ENCODE measurements at places on chromosomes 2 and 18.
A peak's percentile ranks its signal among the peaks of the same experiment; 100 is the strongest.

DNA sequence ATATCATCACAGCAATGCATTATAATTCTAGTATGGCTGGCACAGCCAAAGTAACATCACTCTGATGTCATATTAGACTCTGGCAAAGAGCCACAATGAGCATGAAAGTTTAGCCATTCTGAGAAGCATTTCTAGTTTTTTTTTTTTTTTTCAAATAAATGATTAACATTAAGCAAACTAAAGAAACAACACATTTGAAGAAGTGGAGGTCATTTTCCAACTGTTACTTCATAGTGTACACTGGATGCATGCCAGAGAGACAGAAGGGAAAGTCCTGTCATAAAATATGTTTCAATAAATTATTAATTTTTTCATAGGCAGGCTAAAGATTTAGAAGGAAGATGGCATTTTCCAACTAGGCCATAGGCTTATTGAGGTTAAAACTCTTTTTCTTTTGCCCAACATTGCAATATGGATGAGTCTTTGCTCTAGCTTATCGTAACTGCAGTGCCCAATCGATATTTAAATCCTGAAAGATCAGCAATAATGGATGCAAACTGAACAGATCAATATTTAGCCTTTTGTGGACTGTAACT lies 1630.4 kb upstream of the ACVR2A start:
- no peak for DNase-seq

DNA sequence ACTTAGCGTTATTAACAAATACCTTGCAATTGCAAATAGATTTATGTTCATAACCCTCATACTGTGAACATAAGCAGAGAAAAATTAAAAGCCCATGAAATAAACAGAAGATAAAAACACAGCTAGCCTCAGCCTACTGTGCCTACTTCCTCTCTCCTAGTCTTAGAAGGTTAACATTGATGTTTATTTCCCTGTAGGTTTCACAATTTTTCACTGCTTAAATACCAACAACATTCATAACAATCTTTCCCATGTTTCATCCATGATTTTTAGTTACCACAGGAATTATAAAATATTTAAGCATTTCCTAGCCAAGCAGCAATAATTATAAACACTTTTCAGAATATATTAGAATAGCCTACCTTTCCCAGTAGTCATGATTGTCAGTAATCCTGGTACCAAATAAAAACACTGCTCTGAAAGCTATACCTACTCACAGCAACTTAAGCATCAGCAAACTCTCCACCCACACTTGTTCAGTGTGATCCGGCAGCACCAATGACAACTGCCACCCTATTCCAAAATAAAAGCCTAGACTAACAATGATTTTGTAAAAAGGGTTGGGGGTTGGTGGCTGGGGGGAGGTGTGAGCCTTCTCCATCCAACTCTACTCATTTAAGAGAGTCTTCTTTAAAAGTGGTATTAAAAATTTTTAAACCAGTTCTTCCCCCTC lies 40.6 kb upstream of the RNU4ATAC start:
- DNase-seq: no peak

- DNase-seq: peak; percentile 1
Observed at GRCh38 chr18:52348209-52348608, 8.2 kb downstream of the DCC start.

- no peak for DNase-seq
Observed at GRCh38 chr2:108193251-108193650, 46.5 kb upstream of the SULT1C3 start.

- DNase-seq: no peak
Observed at GRCh38 chr2:110807522-110807921, 75.1 kb downstream of the ACOXL start.

DNA sequence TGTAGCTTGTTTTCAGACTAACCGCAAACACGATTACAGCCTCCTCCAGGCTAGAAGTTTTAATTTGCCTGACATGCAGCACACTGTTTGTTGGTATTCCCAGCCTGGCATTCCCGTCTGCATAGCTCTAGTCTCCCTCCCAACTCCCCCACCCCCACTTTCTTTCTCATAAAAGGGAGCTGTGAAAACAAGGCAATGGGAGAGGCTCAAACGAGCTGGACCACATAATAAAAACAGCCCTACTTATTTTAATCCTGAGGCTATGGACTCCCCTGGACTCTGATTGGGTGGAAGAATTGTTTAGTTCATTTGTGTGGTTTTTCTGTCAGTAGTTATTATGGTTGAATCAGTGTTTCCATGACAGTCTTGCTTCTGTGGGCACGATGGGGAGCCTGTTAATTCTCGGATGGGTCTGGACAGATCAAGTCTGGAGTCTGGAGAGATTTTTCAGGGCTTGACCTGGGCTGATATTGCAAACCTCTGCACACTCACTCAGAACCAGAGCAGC lies 1.2 kb downstream of the STON1 start:
- no peak for DNase-seq

DNA sequence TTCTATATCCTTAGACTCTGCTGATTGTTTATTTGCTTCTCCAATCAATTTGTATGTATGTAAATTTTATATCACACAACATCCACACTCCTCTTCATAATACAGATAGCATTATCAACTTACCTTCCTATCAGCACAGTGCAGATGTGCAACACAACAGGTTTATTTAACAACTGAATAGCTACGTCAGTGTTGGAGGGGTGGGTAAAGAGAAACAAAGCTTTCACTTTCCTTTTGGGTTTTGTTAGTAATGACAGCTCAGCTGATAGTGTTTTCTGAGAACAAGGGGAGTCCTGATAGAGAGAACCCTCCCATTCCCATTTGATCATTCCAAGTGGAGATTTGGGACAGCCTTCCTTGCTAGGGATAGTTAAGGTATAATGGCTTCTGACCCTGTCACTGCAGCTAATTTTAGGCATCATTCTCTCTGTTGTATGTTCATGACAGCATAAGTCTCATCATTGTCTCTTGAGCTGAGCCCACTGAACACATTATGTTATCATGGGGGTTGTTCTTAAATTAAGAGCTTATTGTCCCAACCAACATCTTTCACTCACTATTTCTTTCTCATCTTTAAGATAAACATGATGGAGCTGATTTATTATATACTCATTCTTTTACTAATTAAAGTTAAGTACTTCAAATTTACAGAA lies 227.7 kb downstream of the GPD2 start:
- no peak for DNase-seq

DNA sequence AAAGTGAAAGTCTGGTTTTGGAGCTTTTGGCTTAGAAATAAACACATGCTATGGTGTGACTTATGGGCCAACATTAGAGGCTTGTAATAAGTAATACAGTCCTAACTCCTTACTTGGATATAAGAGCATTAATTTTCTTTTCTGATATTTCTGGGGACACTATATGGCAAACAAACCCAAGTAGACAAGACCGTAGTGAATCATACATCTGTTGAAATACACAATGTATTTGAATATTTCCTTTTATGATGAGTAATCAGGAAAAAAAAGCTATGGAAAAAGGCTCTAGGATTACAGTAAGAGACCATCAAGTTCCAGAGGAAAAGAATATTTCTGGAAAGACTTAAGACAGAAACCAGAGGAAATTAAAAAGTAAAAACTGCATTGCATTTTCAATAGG lies 146.0 kb upstream of the CYP26B1 start:
- no peak for DNase-seq

- DNase-seq: no peak
Observed at GRCh38 chr2:189997016-189997415, 65.5 kb downstream of the MSTN start.

GRCh38 chr2:139031722-139032121 lies 251.5 kb upstream of the NXPH2 start:
- DNase-seq: no peak

DNA sequence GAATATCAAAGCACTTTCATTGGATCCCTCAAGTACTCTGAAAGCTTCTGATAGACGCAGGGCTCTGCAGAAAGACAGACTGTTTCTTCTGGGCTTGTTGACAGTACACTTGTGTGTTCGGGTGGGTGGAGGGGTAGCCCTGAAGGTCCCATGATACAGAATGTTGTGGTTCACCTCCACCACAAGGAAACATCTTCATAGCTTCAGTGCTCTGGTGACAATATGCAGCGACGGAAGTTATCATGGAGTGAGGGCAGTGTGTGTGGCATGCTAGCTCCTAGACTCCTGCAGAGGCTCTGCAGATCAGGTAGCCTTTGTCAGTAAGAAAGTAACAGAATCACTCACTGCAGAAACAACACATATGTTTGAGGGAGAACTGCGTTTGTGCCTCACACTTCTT lies 90.7 kb downstream of the MEIS1 start:
- no peak for DNase-seq

DNA sequence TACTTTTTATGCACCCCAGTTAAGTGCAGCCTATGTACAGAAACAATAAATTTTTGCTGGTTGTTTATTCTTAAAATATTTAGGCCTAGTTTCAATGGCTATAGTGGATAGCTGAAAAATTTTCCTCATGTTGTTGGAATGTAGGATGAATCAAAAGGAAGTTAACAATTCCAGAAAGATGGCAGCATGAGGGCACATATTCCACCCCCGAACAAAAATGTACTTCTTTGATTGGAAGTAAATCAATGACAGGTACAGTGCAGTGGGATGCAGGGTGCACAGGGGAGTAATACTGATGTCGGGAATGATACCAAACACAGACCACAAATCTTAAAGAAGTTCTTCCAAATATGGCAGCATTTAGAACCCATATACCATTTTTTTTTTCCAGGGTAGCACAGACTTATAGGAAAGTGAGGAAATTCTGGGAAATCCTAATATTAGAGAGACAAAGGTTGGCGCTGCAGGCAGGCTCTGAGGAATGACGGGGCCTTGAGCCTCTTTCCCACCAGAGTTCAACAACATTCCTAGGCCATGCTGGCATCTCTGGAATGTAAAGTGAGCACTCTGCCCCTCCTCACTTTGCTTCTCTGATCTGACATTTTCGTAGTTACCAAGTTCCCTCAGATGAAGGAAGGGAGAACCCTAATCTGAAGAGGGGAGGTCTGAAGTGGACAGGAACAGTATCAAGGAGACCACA lies 36.6 kb upstream of the IKZF2 start:
- DNase-seq: no peak

DNA sequence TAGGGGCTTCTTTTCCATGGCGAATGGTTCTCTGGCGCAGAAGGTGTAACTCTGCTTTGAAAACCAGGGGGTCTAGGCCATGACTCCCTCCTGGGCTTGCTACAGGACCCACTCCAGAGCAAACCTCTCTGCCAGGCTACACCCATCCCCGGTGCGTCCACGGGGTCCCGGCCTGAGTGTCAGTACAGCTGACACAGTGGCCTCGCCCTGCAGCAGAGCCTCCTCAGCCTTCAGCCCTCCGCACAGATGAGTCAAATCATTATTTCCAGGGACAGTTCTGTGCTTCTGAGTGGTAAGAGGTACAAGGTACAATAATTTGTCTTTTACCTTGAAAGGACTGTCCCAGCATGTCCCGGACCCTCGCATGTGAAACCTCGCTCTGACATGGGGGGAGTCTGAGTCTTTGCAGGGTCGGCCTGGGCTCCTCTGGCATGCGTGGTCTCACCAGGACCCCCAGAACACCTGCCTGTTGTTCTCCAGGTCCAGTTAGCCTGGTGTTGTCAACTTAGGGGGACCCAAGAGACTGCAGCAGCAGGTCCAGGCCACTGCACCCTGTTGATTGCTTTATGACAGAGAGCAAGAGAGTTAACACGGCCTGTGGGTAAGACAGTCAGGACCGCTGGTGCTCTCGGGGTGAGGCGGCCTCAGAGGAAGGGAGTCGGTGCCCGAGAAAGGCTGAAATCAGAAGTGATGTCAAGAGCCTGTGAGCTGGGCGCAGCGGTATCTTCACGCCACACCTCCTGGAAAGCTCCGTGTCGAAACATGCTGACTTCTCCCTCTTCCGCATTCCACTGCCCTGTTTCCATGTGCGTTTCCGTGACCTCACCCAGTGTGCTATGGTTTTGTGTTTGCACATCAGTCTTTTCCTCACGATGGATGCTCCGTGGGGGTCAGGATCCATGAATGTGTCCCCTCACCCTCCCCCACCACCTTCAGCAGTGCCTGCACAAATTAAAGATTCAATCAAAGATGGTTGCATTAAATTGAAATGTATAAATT lies 340.1 kb downstream of the EIPR1 start:
- no peak for DNase-seq

Data from SHP77 (cell line).